ENCODE measurements at places on chromosomes 16 and 17. TPM values are rescaled to one million over a fixed set of nuclear protein-coding genes. Genes with fewer than 3 reads are reported as not detected.
A peak's percentile ranks its signal among the peaks of the same experiment; 100 is the strongest.

DNA sequence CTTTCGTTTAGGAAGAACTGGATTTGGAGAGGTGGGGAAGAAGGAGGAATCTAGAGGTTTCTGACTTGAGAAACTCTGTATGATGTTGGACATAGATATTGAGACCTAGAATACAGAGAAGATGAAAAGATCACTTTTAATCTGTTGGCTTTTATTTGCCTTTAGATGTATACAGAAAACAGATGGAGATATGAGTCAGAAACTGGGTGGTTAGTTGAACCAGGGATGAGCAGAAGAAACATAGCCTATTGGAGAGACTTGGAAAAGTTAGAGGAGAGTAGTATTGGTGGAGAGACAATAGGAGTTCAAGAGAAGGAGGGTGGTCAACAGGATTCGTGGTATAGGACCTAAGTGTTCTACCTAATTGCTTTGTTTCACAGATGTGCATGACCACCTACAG, 5.1 kb downstream of the PHAF1 start:
- no peak for DNase-seq
- H3K36me3 ChIP-seq = no peaks in the 10 kb centered on the region
- no peak overlapping the region for H3K4me3 ChIP-seq
- no peaks in the 10 kb centered on the region for H3K27me3 ChIP-seq

DNA sequence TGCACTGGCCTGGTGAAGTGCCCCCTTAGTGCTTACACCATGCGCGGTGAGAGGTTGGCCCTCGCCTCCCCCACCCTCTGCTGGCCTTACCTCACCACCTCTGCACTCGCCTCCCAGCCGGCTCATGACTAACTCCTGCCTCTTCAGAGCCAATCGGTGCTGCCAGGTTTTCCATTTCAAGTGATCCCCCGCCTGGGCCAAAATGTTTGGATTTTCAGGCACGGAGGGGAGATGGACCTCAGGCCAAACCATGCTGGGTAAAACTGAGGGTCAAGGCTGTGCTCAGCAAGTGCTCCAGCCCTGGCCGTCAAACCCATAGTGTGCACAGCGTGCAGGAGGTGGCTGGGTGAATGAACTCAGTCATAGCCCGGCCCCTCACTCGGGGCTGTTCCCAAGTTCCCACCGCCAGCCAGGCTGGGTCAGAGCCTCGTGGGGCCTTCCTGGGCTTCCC, 175.4 kb downstream of the SEC14L1 start:
- no peaks in the 10 kb centered on the region for H3K36me3 ChIP-seq
- H3K4me3 ChIP-seq = no peak overlapping the region
- H3K4me1 ChIP-seq = peaks cover 49% of the 10 kb centered on the region
- H3K27me3 ChIP-seq = no peaks in the 10 kb centered on the region
- no peak for DNase-seq

- peak; percentile 81 for DNase-seq
- H3K4me3 ChIP-seq = peak overlapping the region; percentile 45
- peak overlapping the region; percentile 99 for H3K27ac ChIP-seq
- H3K36me3 ChIP-seq = no peaks in the 10 kb centered on the region
- H3K27me3 ChIP-seq = no peaks in the 10 kb centered on the region
Measured at GRCh38 chr17:47905221-47905733, 9.2 kb downstream of the SP2 start.

TNFSF12 gene
- 29.9 TPM for total RNA-seq

GRCh38 chr17:55624772-55625433, 97.8 kb downstream of the TMEM100 start:
- H3K4me3 ChIP-seq = no peak overlapping the region
- no peaks in the 10 kb centered on the region for H3K4me1 ChIP-seq
- H3K36me3 ChIP-seq = no peaks in the 10 kb centered on the region
- no peak for DNase-seq
- peaks cover 51% of the 10 kb centered on the region for H3K27me3 ChIP-seq

GRCh38 chr16:84434800-84435199, 66.5 kb downstream of the ATP2C2 start:
- H3K4me1 ChIP-seq = no peaks in the 10 kb centered on the region
- H3K27ac ChIP-seq = no peak overlapping the region
- H3K36me3 ChIP-seq = no peaks in the 10 kb centered on the region
- peaks cover 40% of the 10 kb centered on the region for H3K27me3 ChIP-seq
- H3K4me3 ChIP-seq = no peak overlapping the region

GRCh38 chr17:44782326-44782850, 23.6 kb downstream of the ADAM11 start:
- H3K36me3 ChIP-seq = no peaks in the 10 kb centered on the region
- peak overlapping the region; percentile 93 for H3K27ac ChIP-seq
- peaks cover 70% of the 10 kb centered on the region for H3K4me1 ChIP-seq
- H3K4me3 ChIP-seq = peak overlapping the region; percentile 44
- no peak for DNase-seq

PNMT gene
- total RNA-seq = 7.6 TPM

FBXW10B gene
- total RNA-seq = 1.0 TPM
